ENCODE measurements at places on chromosomes 5 and 9.
A peak's percentile ranks its signal among the peaks of the same experiment; 100 is the strongest.

DNA sequence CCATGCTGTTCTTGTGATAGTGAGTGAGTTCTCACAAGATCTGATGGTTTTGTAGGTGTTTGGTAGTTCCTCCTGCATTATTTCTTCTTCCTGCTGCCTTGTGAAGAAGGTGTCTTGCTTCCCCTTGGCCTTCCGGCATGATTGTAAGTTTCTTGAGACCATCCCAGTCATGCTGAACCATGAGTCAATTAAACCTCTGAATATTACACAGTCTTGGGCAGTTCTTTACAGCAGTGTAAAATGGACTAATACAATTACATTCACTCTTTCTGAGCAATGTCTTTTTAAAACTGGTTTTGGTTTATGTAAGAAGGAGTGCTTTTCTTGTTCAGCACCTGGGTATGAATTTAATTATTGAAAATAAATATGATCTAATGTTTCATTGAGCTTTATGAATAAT is 50.7 kb upstream of the ARRDC3 start:
- DNase-seq = no peak

GRCh38 chr5:110195288-110195687 is 505.6 kb downstream of the MAN2A1 start:
- no peak for DNase-seq

- no peak for DNase-seq
Observed at GRCh38 chr5:159475026-159475425, 144.7 kb upstream of the IL12B start.

DNA sequence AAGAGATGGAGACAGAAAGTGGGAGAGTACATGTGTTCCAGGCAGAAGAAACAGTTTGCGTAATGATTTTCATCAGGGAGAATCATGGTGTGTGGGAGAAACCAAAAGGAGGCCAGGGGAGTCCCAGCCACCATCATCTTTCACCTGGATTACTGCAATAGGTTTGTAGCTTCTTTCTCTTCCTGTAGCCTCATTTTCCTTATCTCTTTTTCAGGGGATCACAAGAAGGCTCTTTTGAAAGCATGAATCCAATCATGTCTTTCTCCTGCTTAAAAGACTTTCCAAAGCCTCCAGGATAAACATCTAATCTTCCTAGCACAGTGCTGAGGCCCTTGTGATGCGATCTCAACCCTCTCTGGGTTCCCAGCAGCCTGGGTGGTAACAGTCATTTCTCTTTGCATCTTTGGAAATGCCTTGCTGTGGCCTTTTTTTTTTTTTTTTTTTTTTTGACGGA is 10.3 kb upstream of the GPBP1 start:
- no peak for DNase-seq

GRCh38 chr5:149264439-149265067 is 7.1 kb upstream of the AFAP1L1 start:
- DNase-seq = no peak

DNA sequence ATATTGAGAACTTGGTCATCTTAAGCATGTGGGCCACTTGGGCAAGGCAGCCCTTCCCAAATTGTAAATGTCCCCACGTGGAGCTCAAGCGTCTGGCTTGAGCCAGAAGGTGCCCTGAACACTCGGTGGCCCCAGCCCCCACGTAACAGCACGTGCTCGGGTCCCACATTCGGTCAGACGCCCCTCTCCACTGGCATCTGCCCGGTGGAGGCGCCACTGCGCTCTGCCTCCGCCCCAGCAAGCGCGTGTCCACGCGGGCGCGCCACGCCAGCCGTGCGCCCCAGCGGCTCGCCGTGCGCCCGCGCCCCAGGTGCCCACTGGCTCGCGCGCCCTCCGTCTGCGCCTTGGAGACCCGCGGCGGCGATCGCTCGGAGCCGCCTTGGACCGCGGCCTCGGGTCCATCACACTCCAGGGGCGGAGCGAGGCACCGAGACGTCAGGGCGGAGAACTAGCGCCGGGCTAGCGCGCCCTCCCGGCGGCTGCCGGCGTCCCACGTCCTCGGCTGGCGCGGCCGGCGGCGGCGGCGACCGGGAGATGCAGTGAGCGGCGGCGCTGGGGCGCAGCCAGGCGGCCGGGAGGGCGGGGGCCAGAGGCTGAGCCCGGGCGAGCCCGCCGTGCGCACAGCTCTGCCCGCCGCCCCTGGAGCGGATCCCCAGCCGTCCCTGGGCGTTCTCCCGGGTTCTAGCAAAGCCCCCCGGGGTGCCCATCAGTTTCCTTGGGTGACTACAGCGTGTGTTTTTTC is at the start of gene PALM2AKAP2:
TSS of gene PALM2AKAP2 (plus strand) at position 488 of the 742 bp plus-strand sequence. CDS start 291 bp downstream, outside the sequence.
- DNase-seq = peak; percentile 54

DNA sequence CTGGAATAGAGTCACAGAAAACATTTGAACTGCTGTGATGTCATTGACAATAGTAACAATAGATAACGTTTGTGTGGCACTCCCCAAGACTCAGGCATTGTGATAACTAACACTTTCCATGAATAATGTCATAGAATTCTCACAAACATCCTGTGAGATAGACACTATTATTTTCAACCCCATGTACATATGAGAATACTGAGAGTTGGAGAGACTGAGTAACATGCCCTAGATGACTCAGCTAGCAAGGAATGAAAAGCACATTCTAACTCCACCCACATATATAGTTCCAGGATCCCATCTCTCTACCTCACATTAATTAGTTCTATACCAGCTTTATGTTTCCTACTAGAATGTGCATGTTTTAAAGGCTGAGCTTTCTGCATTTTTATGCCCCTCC is 71.4 kb downstream of the ASTN2 start:
- DNase-seq = peak; percentile 13

GRCh38 chr5:172749881-172750633 is 20.9 kb downstream of the DUSP1 start:
- no peak for DNase-seq

Data from choroid plexus epithelial cell (primary cell).